Right lung (tissue), 10 donors: ENCODE measurements at places on chromosomes 16 and 17.

- no peak for DNase-seq
Observed at GRCh38 chr17:74249590-74250270, 24.3 kb upstream of the DNAI2 start.

- no peak for DNase-seq
Observed at GRCh38 chr16:22330326-22330725, 33.1 kb downstream of the POLR3E start.

- DNase-seq: no peak
Observed at GRCh38 chr16:27302126-27302525, 11.6 kb upstream of the IL4R start.

GRCh38 chr16:25064937-25065336, 46.6 kb upstream of the LCMT1 start:
- no peak for DNase-seq

- DNase-seq: no peak
Observed at GRCh38 chr17:37761059-37761458, 16.2 kb upstream of the HNF1B start.

GRCh38 chr16:84647828-84648594, at the start of gene KLHL36:
KLHL36 (plus strand) TSS chr16:84648511; CDS start chr16:84650868, 2,357 bp downstream.
- DNase-seq: no peak

DNA sequence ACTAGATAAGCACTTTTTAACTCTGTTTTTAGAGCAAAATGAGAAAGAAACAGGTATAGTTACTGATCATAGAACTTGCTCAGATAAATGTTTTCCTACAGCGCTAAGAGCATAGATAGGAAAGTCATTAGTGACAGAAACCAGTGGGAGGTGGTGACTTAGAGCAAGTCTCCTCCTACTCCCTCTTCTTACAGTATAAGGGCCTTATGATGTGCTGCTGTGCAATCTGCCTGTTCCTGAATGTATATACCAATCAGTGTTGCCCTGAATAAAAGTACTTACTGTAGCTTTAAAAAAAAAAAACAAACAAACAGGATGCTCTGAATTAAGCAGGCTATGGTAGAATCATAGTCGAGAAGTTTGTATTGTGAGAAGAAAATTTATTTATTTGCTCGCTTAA, 23.3 kb upstream of the RASL10B start:
- DNase-seq: no peak

GRCh38 chr16:66220702-66221101, 145.8 kb upstream of the CDH5 start:
- DNase-seq: no peak

GRCh38 chr16:50603206-50604064, 55.2 kb downstream of the NKD1 start:
- DNase-seq: no peak

DNA sequence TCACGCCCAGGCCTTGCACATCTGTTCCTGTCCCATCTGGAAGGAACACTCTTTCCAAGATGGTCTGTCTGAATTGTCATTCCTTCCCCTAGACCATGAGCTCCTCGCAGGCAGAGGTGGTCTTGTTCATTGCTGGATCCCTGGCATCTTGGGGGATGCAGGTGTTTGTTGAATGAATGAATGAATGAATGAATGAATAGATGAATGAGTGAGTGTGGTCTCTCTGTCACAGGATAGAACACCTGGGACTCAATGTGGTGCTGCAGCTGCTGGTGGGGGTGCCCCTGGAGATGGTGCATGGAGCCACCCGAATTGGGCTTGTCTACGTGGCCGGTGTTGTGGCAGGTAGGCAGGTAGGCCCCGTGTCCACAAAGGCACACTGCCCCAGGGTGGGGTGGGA, 32.2 kb downstream of the RHBDL3 start:
- no peak for DNase-seq

- DNase-seq: no peak
Observed at GRCh38 chr17:57016764-57017116, 38.8 kb downstream of the SCPEP1 start.

DNA sequence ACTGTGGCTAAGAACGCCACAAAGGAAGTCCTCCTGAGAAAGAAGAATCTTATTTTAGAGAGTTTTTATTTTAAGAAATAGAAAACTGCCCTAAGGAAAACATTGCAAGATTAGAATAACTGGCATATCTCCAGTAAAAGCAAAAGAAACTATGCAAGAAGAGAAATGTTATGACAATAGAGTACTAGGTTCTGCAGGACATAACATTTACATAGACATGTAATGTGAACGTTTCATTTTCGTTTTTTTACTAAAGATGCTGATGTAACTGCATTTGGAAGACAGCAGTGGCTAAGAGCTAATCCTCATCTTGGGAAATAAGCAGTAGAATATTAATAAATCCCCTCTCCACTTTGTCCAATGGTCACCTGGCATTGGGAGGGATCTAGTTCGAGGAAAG, 7.8 kb upstream of the ASGR2 start:
- DNase-seq: no peak

DNA sequence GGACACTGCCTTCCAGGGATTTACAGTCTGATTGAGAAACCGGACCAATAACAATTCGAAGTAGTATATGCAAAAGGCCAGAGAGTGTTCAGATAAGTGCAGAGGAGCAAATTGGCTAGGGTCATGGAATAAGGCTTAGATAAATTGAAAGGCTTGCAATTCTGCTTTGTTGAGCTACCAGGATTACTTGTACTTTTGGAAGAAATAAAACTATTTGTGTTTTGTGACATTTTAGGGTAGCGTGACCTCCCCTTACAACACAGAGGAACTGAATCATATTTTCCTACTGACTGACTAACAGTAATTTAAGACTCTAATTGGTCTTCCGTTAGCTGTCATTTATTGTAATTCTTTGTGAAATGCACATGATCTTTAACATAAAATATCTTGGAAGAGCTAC, 104.7 kb downstream of the PITPNC1 start:
- no peak for DNase-seq

GRCh38 chr17:28086519-28086918, 44.0 kb downstream of the NLK start:
- no peak for DNase-seq

DNA sequence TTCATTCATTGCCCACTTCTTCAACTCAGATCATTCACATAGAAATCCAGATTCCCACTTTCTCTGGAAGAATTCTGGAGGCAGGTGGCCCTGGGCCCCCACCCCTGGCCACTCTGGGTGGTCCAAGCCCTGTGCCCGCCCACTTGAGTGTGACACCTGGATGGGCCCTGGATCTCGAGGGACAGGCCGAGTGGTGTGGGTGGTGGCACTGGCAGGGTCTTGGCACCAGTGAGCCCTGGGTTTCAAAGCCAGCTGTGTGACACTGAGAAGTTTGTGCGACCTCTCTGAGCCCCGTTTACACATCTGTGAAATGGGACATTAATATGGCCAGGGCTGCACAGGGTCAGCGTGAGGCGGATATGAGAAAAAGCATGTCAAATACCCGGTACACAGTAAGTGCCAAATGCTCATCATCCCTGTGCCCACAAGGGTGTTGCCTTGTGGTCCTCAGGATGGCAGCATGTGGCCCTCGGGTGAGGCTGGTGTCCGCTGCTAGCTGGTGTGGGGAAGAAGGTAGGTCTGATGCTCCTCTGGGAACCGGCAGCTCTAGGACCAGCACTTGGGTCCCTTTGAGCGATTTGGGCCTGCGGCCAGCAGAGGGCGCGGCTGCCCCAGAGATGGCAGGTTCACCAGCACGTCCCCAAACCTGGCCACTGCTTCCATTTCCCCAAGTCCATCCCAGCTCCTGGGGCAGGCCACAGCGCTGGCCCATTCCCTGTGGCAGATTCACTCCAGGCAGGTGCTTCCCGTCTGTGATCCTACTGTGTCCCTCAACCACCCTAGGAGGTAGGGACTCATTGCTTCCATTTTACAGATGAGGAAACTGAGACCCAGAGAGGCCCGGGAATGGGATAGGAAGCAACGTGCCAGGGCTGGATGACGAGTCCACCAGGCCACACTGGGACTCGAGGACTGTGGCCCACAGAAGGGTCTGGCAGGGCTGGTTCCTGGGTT, 3.6 kb downstream of the OSGIN1 start:
- peak; percentile 56 for DNase-seq

GRCh38 chr17:75168998-75169397, 13.8 kb downstream of the SUMO2 start:
- no peak for DNase-seq

DNA sequence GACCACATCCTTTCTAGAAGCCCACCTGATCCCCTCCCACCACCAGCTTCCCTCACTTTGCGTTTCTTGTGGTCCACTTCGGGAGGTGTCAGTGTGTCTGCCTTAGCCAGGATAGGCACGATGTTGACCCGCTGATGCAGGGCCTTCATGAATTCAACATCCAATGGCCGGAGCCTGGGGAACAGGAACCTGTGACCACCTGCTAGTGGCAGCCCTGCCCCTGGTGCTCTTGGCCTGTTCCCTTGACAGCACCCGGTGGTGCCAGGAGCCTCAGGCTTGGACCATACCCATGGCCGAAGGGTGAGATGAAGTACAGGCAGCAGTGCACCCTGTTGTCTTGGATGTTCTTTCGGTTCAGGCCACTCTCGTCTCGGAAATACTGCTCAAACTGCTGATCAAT, 7.2 kb upstream of the MTMR4 start:
- DNase-seq: no peak

DNA sequence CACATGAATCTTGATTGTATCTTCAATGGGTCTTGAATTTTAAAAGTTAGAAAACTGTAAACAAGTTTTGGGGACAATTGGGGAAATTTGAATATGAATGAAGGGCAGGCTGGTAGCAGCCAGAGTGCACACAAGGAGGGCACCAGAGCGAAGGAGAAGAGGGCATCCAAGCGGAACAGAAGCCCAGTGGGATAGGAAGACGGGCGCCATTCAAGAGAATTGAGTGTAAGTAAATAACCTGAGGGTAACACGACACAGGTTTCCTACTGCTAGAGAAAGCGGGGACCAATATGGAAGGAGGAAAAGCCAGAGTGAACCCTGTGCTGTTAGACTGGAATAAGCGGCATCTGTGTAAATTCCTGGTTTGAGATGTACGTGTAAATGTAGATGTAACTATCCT, 115.1 kb upstream of the CCL2 start:
- DNase-seq: no peak

- no peak for DNase-seq
Observed at GRCh38 chr17:79654350-79654959, 43.6 kb upstream of the RBFOX3 start.

GRCh38 chr17:42403150-42403549, 14.9 kb upstream of the STAT3 start:
- no peak for DNase-seq

- peak; percentile 72 for DNase-seq
Observed at GRCh38 chr17:38704606-38705522, at the start of gene MLLT6. MLLT6 (plus strand) TSS chr17:38705273; CDS start chr17:38705633, 360 bp downstream.
